ENCODE measurements at places on chromosomes 16 and 17.

- DNase-seq = no peak
These were observed 106.3 kb upstream of the ADAMTS18 start for GRCh38 chr16:77541165-77541564.

DNA sequence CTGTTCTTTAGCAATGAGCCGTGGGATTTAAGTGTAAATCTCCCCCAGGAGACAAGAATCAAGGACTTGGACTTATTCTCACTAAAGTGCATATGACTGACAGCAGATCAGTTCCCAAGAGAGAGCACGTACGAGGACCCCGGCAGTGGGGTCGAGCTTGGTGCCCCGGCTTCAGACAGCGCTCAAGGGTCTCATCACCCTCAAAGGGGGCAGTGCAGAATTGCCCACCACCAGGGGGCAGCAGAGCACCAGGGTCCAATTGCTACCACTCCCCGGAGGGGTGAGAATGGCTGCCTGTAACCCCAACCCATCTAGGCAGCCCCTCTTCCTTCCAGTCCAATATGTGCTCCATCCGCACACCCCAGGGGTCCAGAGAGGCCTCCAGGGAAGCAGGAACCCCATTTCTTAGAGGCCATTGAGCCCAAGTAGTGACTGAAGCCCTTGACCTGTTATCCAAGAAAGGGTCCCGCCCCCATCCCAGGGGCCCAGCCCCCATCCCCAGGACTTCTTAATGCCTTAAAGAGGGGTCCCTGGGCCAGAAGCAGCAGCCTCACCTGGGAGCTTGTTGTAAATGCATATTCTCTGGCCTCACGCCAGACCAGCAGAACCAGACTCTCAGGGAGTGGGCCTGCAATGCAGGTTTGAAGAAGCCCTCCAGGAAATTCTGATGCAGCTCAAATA is 86.1 kb downstream of the ZDHHC7 start:
- DNase-seq = no peak

DNA sequence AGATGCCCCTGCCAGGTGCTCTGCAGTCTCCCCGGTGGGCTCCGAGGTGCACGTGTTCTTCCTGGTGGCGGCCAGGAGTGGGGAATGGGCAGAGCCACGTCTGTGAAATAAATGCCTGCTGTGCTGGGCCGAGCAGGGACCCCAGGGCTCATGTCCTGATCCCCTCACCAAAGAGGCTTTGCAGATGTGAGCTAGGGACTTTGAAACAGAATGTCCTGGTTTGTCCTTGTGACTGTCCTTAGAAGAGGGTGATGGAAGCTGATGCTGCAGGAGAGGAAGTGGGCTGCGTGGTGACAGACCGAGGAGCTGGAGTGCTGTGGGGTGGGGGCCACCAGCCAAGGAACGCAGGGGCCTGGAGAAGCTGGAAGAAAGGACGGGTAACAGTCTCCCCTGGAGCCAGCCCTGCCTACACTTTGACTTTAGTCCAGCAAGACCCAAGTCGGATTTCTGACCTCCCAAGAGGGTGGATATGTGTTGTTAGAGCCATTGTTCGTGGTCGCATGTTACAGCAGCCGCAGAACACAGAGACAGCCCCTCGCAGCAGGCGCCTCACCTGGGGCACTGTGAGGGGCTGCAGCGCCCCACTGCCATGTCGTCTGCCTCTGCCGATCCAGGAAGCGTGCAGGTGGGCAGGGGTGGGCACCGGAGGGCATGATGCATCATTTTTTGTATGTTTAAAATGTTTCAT is 217.9 kb upstream of the CIBAR2 start:
- no peak for DNase-seq

GRCh38 chr16:85984231-85984880 is 85.4 kb downstream of the IRF8 start:
- no peak for DNase-seq

- no peak for DNase-seq
These were observed 24.0 kb downstream of the IL21R start for GRCh38 chr16:27425961-27426360.

DNA sequence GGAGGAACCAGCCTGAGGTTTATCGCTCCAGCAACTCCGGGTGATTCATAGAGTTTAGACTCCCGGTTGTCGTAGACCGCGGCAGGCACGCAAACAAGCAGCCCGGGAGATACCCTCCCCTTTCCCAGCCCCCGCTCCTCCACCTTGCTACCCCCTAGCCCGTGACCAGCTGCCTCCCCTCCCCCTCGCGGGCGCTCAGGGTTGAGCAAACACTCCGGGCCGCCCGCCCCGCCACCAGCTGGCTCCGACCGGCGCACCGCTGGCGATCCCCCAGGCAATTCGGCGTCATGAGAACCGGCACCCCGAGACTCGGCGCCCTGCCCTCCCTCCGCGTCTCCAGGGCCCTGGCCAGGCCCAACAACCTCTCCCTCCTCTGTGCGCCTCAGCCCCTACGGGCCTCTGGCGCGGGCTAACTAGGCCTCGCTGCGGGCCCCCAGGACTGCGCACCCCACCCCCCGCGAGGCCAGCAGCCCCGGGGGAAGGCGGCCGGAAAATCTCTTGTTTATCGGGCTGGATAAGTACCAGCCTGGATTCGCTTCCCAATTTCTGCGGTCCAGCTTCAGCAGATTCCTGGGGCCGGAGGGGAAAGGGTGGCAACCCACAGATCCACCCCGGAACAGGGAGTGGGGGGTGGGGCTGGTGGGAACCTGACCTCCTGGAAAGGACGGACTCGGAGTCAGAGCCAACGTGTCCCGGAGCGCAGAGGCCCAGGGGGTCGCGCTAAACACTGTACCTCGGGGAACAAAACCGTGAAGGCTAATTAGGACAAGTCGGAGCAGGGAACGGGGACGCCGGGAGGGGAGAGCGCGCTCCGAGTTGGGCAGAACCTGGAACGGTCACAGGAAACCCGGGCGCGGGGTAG is 951 bp upstream of the GPRC5C start:
- peak; percentile 82 for DNase-seq

DNA sequence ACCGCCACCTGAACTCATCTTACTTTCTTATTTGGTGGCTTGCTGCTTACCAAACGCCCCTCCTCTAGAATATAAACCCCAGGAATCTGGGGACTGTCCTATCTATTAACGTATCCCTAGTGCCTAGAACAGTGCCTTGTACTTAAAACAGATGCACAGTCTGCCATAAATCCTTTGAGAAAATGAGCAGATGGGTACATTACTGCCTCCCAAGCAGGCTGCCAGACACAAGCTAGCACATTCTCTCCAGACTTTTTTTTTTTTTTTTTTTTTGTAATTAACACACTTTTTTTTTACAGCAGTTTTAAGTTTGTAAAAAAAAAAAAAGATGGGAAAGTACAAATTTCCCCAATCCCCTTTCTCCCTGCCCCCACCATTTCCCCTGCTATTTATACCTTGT is 57.3 kb upstream of the RPL38 start:
- DNase-seq = no peak

GRCh38 chr17:27452828-27453227 is 3.4 kb upstream of the KSR1 start:
- DNase-seq = no peak
